DMS153 (cell line): ENCODE measurements at places on chromosomes 6 and 20.

DNA sequence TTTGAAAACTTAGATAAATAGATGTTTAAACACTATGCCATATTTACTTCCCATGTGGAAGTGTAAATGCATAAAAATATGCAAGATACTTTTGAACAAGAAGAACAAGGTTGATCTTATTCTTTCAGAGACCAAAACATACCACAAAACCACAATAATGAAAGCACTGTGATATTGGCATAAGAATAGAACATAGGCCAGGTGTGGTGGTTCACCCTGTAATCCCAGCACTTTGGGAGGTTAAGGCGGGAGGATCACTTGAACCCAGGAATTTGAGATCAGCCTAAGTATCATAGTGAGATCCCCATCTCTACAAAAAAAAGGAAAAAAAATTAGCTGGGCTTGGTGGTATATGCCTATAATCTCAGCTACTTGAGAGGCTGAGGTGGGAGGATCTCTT lies 66.5 kb downstream of the KCNS1 start:
- no peak for DNase-seq

DNA sequence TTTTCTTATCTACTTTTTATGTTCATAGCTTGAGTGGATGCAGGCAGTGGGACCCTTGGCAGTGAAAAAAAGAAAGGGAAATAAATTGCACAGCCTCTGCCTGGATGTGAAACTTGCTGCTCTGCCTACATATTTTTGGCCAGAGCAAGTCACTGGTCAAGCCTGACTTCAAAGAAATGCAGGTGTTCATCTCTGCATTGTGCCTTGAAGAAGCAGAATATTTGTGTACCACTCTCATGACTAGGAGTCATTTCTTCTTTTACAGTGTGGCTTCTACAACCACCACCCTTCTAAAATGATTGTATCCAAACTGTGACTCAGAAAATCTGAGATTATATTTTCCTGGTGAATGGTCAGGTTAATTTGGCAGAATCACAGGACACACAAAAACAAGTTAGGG lies 2.5 kb upstream of the KATNA1 start:
- no peak for DNase-seq

DNA sequence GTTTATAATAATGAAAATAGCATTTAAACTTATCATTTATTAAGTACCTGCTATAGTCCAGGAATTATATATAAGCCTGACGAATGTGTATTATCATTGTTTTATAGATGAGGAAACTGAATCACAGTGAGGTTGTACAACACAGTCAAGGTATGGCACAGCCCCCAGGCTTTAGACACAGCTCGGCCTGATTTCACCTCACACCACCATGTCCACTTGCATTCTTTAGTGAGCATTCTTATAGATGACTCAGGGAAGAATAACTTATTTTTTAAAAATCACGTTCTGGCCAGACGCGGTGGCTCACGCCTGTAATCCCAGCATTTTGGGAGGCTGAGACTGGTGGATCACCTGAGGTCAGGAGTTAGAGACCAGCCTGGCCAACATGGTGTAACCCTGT lies 289.0 kb downstream of the SYNE1 start:
- DNase-seq = no peak

DNA sequence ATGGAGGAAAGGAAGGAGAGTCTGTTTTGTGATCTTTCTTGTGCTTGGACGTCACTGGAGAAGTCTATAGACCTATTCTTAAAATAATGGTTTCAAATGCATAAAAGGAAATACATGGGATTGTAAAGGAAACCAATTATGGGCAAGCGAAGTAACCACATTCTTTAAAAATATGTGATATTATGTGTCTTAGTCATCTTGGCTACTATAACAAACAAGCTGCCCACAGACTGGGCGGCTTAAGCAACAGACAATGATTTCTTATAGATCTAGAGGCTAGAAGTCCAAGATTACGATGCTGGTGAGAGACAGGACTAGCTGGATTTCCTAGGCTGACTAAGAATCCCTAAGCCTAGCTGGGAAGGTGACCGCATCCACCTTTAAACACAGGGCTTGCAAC lies 49.4 kb upstream of the CD83 start:
- DNase-seq = no peak

- DNase-seq = no peak
Measured at GRCh38 chr6:56378966-56379585, 131.7 kb upstream of the COL21A1 start.

- no peak for DNase-seq
Measured at GRCh38 chr6:44329858-44330257, 12.6 kb upstream of the SPATS1 start.

GRCh38 chr6:90286884-90287488 lies 9.7 kb downstream of the BACH2 start:
- no peak for DNase-seq

DNA sequence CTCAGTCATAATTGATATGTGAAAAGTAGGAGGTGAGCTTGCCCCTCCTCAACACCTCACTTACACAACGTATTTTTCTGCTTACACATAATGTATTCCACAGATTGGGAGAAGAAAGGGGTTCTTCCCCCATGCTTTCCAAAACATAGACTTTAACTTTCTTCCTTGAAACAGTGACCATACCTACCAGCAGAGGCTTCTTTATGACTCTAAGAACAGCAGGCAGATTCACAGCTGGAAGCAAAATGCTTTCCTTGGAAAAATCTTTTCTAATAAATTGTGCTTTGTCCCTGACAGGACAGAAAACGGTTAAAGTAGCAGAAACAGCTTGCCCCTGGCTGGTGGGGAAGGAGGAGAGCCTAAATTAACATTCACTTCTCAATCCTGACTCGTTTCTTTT lies 629.1 kb upstream of the IMPG1 start:
- no peak for DNase-seq

- DNase-seq = no peak
Measured at GRCh38 chr6:27428502-27428901, 39.9 kb downstream of the ZNF391 start.

- DNase-seq = no peak
Measured at GRCh38 chr6:143333749-143334520, 116.6 kb downstream of the ADAT2 start.

GRCh38 chr6:167689751-167690150 lies 137.0 kb upstream of the AFDN start:
- no peak for DNase-seq
